ENCODE measurements at places on chromosomes 4 and X. TPM values are rescaled to one million over a fixed set of nuclear protein-coding genes. Genes with fewer than 3 reads are reported as not detected.

GRCh38 chrX:9997524-9997923 lies 30.4 kb downstream of the CLDN34 start:
- DNase-seq: no peak

DNA sequence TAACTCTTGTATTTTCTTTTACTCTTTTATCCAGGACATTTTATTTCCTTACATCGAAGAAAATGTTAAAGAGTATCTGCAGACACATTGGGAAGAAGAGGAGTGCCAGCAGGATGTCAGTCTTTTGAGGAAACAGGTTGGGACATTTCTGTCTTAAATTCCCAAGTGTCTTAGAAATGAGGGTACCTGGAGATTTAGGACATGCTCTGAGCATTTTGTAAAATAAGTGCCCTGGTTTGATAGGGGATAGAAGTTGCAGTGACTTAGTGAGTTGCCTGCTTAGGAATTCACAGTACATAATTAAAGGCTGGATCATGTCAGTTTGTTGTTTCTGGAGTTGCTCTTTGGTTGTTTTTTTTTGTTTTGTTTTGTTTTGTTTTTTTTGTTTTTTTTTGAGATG lies 17.5 kb downstream of the ENOPH1 start:
- no peak for DNase-seq

DNA sequence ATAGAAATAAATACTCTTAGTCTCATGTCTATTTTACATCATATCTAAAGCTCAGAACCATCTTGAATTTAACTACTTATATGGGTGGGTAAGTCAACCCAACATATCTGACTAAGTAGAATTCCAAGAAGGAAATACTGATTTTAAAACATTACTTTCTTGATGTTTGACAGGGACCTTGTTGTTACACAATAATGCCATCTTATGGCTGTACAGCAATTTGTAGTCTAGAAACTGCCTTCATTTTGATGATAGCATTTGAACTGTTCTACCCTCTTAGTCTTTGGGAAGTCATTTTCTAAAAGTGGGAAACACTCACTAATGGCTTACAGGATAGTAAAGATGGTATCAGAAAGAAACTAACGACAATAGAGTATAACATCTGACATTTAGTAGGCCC lies 929.5 kb downstream of the DMD start:
- no peak for DNase-seq

- no peak for DNase-seq
Measured at GRCh38 chr4:122854447-122855352, 28.1 kb downstream of the FGF2 start.

- DNase-seq: no peak
Measured at GRCh38 chr4:170884969-170885570, 795.3 kb upstream of the AADAT start.

CCNA2 gene
- 0.52 TPM for total RNA-seq

Data from posterior vena cava (tissue), 2 donors.